Activated CD4-positive, alpha-beta memory T cell treated with anti-CD3 and anti-CD28 coated beads, Interleukin-2, amount 10 ng/mL, durations not matched to agents 7 days and 5 days (primary cell): ENCODE measurements at places on chromosomes 7 and 10. TPM values are rescaled to one million over a fixed set of nuclear protein-coding genes. Genes with fewer than 3 reads are reported as not detected.

- no peak overlapping the region for H3K4me3 ChIP-seq
- DNase-seq, result peak; percentile 81
- no peaks in the 10 kb centered on the region for H3K36me3 ChIP-seq
- H3K27ac ChIP-seq, result no peak overlapping the region
- H3K27me3 ChIP-seq, result no peaks in the 10 kb centered on the region
Measured at GRCh38 chr7:2477447-2478398, 1.5 kb upstream of the GRIFIN start.

GRCh38 chr10:126099366-126099765, 203.0 kb downstream of the FANK1 start:
- no peaks in the 10 kb centered on the region for H3K27me3 ChIP-seq
- DNase-seq, result no peak
- no peak overlapping the region for H3K27ac ChIP-seq
- no peaks in the 10 kb centered on the region for H3K4me1 ChIP-seq
- no peaks in the 10 kb centered on the region for H3K36me3 ChIP-seq

GRCh38 chr7:46011059-46011458, 90.0 kb upstream of the IGFBP3 start:
- H3K36me3 ChIP-seq, result no peaks in the 10 kb centered on the region
- H3K27ac ChIP-seq, result no peak overlapping the region
- no peak overlapping the region for H3K4me3 ChIP-seq
- no peaks in the 10 kb centered on the region for H3K27me3 ChIP-seq

- H3K36me3 ChIP-seq, result no peaks in the 10 kb centered on the region
- H3K4me1 ChIP-seq, result no peaks in the 10 kb centered on the region
- no peak overlapping the region for H3K4me3 ChIP-seq
- DNase-seq, result no peak
Measured at GRCh38 chr10:25036381-25036780, 20.0 kb downstream of the THNSL1 start.

DNA sequence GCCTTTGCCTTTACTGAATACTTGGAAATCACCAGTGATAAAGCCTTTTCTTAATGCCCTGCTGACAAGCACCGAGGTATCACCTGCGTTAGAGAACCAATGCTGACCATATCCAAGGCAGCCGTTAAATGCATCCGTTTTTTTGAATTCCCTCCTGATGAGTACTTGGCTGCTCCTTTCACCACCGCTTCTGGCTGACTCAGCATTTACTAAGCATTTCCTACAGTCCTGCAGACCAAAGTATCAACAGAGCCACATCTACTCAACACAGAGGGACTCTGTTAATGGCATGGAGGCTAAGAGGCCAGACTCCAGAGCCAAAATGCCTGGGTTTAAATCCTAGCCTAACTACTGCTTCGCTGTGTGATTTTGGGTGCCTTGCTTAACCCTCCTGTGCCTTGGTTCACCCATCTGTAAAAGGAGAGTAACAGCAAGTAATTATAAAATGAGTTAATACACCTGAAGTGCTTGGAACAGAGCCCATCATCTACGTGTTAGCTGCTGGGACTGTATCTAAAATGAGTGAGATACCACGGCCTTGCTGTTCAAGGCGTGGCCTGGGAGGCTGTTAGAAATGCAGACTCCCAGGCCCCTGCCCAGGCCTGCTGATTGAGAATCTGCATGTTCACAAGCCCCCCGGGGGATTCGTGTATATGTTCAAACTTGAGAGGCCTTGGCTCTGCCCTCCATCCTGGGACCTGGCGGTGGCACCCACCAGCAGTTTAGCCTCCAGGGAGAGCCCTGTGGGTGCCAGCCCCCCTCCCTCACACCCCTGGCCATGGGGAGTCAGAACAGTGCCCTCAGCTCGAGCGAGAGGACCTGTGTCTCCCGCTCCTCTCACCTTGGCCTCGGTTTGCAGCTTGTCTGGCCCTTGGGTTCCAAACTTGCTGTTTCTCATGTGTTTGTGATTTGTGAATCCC, 30.8 kb upstream of the EFCAB10 start:
- no peaks in the 10 kb centered on the region for H3K4me1 ChIP-seq
- no peaks in the 10 kb centered on the region for H3K27me3 ChIP-seq
- no peak for DNase-seq
- H3K27ac ChIP-seq, result no peak overlapping the region
- H3K36me3 ChIP-seq, result peaks cover 13% of the 10 kb centered on the region

DNA sequence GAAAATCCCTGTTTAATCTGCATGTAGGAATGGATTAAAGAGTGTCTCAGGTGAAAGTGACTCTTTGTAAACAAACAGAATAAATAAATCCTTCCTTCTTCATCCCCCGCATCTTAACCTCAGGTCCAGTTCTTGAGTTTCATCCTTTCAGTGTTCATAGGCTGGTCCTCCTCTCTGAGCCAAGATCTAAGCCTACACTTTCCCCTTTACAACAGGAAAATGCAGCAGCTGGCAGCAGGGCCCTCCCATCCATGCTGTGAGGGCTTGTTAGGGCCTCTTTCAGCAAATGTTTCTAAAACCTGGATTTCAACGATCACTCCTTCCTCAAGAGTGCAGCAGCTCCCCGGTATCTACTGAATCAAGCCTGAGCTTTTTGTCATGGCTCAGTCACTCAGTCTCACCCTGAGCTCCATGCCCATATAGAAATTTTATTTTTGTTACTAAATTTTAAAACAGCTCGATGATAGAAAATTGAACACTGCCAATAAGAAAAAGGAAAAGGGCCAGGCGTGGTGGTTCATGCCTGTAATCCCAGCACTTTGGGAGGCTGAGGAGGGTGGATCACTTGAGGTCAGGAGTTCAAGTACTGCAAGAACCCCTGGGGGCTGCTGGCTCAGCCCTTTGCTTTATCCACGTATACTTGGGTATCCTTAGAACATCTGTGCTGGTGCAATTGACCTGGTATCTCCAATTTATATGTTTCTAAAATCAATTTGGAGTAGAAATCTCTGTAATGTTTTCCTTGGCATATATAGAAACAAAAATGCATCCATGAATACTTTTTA, 15.6 kb downstream of the BLNK start:
- no peak overlapping the region for H3K4me3 ChIP-seq
- H3K4me1 ChIP-seq, result no peaks in the 10 kb centered on the region
- H3K36me3 ChIP-seq, result no peaks in the 10 kb centered on the region
- H3K27ac ChIP-seq, result no peak overlapping the region
- DNase-seq, result no peak

GRCh38 chr7:134834689-134835462, 55.4 kb downstream of the CALD1 start:
- no peak for DNase-seq
- peaks cover 2% of the 10 kb centered on the region for H3K4me1 ChIP-seq
- H3K27me3 ChIP-seq, result peaks cover 2% of the 10 kb centered on the region
- no peaks in the 10 kb centered on the region for H3K36me3 ChIP-seq
- H3K27ac ChIP-seq, result no peak overlapping the region

GRCh38 chr10:9656386-9656785, 1361.3 kb upstream of the CELF2 start:
- no peaks in the 10 kb centered on the region for H3K27me3 ChIP-seq
- no peak overlapping the region for H3K27ac ChIP-seq
- H3K4me1 ChIP-seq, result no peaks in the 10 kb centered on the region
- no peaks in the 10 kb centered on the region for H3K36me3 ChIP-seq
- no peak for DNase-seq
- no peak overlapping the region for H3K4me3 ChIP-seq

DNA sequence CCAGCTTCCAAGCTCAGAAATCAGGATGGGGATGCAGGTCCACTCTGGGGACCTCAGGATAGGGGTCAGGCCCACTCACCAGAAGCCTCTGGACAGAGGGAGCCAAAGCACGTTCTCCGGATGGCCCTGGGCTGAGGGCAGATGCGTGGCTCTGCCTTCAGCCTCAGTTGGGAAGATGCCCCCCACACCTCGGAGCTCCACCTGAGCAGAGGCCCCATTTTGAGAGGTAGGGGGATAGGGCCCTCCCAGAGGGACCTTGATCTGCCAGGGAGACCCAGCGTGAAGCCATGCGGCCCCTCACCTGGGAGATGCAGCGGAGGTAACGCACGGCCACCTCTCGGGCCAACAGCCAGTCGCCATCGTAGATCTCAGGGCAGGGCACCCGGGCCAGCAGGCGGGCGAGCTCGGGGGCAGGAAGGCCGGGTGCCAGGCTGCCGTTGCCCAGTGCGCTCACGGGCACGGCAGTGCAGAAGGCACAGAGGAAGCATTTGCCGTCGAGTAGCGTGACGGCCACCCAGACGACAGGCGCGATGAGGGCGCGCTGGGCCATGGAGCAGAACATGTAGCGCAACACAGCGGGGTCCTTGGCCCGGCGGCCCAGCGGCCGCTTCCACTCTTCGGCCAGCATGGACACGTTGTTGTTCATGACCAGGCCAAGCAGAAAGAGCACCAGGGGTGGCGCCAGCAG, 660 bp downstream of the CALHM1 start:
- H3K27ac ChIP-seq, result no peak overlapping the region
- H3K4me3 ChIP-seq, result no peak overlapping the region
- DNase-seq, result no peak
- H3K4me1 ChIP-seq, result peaks cover 42% of the 10 kb centered on the region

GRCh38 chr10:2948127-2948854, 119.1 kb upstream of the PFKP start:
- peaks cover 39% of the 10 kb centered on the region for H3K4me1 ChIP-seq
- H3K27ac ChIP-seq, result no peak overlapping the region
- H3K4me3 ChIP-seq, result no peak overlapping the region
- DNase-seq, result no peak

DNA sequence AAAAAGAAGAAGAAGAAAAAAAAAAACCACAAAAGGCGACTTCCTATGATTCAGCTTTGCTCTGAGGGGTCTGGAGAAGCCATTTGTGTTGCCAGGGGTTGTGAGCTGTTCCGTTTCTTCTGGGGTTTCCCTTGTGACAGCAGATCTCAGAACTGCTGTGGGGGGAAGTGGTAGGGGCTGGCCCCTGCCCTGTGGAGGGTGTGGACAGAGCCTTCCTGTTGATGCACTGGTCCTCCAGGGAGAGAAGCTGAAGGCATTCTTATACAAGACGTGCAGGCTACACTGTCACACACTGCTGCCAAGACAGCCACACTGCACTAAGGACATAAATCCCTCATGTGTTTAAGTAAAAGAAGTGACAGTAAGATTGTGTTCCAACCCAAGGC, 17.3 kb upstream of the CSGALNACT2 start:
- H3K27me3 ChIP-seq, result no peaks in the 10 kb centered on the region
- H3K27ac ChIP-seq, result peak overlapping the region; percentile 88
- peak; percentile 87 for DNase-seq
- H3K4me1 ChIP-seq, result peaks cover 58% of the 10 kb centered on the region
- peak overlapping the region; percentile 37 for H3K4me3 ChIP-seq

DNA sequence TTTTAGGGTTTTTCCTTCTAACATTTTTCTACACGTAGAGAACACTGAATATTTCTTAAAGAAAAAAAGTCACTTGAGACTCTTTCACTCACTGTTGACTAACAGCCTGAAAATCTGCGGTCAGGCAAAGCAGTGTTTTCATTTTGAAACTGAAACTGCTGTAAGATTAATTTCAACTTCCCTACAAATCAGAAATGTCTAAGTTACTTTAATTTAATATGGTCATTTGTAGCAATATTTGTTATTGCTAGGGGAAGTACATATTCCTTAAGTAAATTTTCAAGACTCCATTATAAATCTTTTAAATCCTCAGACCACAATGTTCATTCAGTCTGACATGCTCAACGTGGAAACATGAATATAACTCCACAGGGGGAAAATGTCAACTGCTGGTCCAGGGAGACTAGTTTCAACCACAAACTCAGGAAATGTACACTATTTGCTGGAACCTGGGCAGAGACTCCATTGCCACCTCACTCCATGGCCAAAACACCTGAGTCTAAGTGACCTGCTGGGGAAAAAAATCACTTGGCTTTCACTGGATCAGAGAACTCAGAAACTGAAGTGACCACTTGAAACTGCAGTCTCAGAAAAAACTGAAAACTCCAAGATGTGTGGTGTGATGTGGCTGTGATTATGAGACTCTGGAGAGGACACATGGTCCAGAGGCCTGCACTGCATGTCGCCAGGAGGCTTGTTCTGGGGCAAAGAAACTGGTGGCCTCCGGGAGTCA, 161.2 kb downstream of the TAX1BP1 start:
- peak overlapping the region; percentile 31 for H3K27ac ChIP-seq
- peaks cover 3% of the 10 kb centered on the region for H3K27me3 ChIP-seq
- peak overlapping the region; percentile 39 for H3K4me3 ChIP-seq
- no peaks in the 10 kb centered on the region for H3K36me3 ChIP-seq

DNA sequence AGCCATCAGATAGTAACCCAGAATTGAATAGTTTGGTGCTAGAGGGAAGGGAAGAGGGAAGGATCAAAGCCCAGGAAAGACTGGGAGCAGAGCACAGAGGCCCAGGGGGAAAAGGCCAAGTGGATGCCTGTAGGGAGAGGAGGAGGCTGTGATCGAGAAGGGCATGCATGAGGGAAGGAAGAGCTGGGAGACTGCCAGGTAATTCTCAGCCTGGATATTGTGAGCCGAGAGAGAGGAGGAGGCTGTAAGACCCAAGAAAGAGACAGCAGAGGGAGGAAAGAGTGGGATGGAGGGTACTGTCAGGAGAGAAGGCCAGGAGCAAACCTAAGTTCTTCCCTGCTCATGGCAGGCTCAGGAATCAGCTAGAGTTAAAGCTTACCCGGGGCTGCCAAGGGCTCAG, 178.2 kb downstream of the CCDC3 start:
- DNase-seq, result no peak
- H3K4me1 ChIP-seq, result no peaks in the 10 kb centered on the region
- H3K27ac ChIP-seq, result no peak overlapping the region
- H3K36me3 ChIP-seq, result no peaks in the 10 kb centered on the region
- H3K4me3 ChIP-seq, result no peak overlapping the region

DNA sequence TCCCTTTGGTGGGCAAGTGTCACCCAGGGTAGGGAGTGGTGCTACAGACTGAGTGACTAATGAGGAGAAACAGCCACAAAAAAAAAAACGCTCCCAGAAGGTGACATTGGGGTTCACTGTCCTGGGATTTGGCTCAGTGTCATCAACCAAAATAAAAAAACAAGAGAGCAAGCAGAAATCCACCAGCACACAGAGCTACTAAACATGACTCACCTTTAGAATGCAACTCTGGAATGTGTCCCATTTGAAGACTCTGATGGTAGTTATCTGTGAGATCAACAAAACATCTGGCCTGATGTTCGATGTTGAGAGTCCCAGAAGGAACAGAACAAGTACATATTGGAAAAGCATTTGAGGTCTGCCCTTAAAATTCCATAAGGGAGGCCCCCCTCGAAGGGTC, 200.3 kb upstream of the LYZL2 start:
- no peak overlapping the region for H3K4me3 ChIP-seq
- no peaks in the 10 kb centered on the region for H3K4me1 ChIP-seq
- H3K27me3 ChIP-seq, result no peaks in the 10 kb centered on the region
- no peak for DNase-seq

GRCh38 chr7:55101359-55101758, 82.5 kb downstream of the EGFR start:
- H3K27me3 ChIP-seq, result peaks cover 29% of the 10 kb centered on the region
- no peaks in the 10 kb centered on the region for H3K36me3 ChIP-seq
- DNase-seq, result no peak
- H3K4me1 ChIP-seq, result no peaks in the 10 kb centered on the region

SLC39A12 gene
- not detected for total RNA-seq

PDGFA gene
- 0.73 TPM for total RNA-seq

EVX1 gene
- total RNA-seq, result not detected

PNLIPRP2 gene
- total RNA-seq, result not detected

ATP5MK gene
- total RNA-seq, result 299 TPM

GHRHR gene
- total RNA-seq, result not detected

AKR1B15 gene
- total RNA-seq, result not detected

LEP gene
- total RNA-seq, result not detected

CDCA7L gene
- total RNA-seq, result 48.2 TPM

CNPY4 gene
- 32.5 TPM for total RNA-seq

ZNF107 gene
- total RNA-seq, result 19.5 TPM

EMX2 gene
- total RNA-seq, result not detected

PIK3CG gene
- 47.3 TPM for total RNA-seq
